ENCODE measurements at places on chromosomes 2 and 18.

- no peak for DNase-seq
Observed at GRCh38 chr18:70028084-70028483, 80.4 kb upstream of the CD226 start.

DNA sequence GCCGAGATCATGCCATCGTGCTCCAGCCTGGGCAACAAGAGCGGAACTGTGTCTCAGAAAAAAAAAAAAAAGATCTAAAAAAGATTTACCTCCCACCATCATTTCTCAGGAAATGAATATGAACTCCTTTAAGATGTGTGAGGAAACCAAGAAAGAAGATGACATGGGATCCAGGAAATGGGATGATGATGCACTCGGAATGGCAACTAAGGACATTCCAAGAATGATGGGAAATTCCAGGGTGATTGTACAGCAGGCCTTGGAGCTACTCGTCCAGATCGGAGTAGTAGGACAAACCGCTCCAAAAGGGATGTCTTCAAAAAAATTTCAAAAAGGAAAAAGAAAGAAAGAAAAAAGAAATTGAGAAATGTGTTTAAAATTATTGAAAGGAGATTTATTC lies 84.9 kb upstream of the PMAIP1 start:
- peak; percentile 37 for DNase-seq

DNA sequence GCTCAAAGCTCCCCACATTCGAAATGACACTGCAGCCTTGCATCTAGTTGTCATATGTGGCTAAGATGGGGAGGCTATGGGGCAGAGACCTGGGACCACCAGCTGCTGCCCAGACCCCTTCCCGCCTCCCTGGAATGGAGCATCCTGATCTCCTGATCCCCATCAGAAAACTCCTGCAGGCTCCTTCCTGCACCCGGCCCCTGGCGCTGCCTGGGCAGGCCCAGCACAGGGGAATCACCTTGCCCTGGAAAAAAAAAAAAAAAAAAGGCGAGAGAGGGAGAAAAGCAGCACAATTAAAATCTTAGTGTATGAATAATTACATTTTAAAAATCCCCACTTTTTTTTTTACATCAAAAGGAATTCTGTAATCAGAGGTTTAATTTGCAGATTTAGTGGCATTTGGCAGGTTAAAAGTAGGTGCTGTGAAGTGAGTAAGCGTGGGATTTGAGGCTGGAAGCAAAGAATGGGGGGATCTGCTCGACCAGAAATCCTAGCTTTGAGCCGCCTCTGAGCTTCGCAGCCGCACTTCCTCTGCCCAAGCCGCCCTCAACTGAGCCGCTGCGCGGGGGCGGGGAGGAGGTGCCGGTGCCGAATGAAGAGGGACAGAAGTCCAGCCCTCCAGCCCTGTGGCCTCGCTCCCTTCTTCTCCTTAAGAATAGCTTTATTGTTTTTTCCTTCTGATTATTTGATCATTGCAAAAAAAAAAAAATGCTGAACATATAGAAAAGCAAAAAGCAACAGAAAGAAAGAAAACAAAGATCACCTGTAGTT lies 30.0 kb downstream of the THNSL2 start:
- DNase-seq, result no peak

DNA sequence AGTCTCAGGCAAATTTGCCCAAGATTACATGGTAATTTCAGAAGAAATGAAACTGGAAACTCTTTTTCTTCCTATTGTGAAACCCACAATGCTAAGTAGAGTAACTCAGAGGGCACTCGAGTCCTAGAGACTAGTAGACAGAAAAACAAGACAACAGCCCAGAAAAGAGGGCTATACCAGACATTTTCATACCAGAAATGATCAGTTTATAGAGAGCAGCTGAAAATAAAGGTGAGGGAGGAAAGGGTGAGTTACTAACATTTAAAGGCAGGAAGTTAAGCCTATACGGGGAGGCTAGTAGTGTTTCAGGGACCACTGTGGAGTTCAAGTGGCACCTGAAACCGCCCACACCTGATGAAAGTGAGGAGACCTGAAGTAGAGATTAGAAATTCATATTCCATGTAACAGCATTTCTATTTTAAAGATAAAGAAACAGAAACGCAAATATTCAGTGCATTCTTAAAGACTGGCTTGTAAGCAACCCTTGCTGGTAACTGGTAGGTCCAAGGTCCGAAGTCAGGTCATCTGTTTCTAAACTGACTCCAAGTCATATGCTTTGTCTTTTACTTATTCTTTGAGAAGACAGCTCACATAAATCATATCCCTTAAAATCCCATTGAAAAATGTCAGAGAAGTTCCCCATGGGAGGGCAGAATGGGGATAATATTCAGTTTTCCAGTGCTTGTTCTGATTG lies 145.1 kb upstream of the ITGB6 start:
- no peak for DNase-seq

DNA sequence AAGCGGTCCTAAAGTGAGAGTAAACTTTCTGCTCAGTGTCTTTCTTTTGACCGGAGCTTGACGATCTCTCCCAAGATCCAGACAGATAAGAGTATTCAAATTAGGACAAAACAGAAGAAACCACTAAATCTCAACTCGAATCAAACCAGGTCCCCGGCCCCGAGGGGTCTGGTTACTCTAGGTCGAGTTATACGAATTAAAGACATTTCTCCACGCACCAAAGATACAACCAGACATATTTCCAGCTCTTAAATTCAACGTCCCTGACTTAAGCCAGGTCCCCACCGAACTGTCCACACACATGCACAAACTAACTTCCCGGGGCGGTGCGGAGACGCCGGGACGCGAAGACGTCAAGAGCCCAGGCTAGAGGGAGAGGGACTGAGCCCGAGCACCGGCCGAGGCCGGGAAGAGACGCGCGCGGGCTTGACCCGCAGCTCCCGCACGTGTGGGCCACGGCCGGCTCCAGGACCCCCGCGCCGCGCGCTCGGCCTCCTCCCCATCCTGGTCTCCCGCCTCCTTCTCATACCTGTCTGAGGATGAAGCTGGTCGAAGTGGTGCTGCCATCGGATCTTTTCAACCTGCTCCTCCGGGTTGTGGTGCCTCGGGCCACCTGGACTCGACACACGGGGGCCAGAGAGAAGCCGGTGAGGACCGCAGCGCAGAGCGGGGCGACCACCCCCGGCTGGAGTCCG lies 896 bp downstream of the CACNB4 start:
- no peak for DNase-seq

DNA sequence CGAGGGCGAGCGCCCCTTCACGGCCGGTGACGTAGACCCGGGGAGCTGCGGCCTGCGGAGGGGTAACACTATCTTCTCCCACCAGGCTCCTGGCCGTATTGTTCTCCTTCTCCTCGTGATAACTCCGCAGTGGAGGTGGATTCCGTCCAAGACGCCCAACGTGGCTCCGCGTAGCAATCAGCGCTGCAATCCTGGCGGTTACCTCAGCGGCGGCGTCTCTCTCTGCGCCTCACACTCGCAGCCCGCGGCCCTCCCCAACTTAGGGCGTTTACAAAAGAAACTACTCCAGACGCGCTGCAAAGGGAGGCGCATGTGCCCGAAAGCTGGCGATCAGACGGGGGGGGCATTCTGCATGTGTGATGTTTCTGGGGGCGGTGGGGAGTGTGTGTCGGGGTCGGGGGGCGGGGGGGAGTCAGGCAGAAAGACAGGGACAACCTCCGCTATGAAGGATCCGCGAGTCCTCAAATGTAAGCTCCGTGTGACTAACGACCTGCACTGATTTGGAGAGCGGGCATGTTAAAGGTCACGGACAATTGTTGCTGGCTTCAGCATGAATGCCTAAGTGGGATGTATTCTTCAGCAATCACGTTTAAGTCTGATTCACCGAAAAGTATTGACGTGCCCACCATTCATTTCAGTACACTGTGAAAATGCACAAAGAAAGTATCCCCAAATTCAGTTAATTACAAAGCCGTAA lies 1.3 kb upstream of the ZNF516 start:
- no peak for DNase-seq

GRCh38 chr18:48294899-48295585 lies 114.1 kb downstream of the ZBTB7C start:
- no peak for DNase-seq

DNA sequence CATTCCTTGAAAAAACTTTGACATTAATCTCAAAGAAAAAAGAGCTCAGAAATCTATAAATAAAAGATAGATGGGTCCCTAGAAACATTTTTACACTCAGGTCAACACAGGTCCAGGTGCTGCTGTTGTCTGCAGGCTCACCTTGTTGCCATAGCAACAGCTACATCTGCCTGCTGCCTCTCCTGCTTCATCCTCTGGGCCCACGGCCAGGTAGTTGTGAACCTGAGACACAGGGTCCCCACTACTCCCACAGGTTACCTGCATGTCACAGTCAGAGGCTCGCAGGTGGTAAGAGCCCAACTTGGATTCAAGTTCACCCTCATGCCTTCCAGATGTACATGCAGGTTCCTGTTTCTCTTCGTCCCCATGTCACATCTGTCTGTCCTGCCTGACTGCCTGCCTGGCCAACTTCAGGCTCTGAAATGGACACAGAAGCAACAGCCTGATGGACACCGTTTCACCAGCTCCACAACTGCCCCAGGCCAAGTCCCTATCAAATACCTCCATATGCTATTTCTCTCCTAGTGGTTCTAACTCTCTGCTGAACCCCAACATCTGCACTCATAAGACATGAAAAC lies 88.3 kb upstream of the SALL3 start:
- DNase-seq, result no peak

- DNase-seq, result no peak
Observed at GRCh38 chr2:121567957-121568409, 37.3 kb downstream of the RNU4ATAC start.

GRCh38 chr2:165547900-165548299 lies 78.4 kb downstream of the CSRNP3 start:
- DNase-seq, result no peak

DNA sequence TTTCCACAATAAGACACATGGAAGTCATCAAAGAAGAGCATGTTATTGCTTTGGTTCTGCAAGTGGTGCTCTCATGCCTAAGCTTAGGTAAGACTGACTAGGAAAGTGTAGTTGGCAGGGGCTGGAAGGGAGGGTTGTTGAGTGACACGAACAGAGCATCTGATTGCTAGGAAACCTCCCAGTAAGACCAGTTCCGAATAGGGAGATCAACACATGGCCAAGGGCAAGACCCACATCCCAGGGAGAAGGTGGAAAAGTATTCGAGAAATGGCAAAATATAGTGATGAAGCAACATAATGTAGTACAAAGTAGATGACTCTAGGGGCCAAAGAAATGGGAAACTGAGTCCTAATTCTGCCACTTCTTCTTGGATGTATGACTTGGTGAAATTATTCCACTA lies 33.8 kb upstream of the FMNL2 start:
- DNase-seq, result no peak

DNA sequence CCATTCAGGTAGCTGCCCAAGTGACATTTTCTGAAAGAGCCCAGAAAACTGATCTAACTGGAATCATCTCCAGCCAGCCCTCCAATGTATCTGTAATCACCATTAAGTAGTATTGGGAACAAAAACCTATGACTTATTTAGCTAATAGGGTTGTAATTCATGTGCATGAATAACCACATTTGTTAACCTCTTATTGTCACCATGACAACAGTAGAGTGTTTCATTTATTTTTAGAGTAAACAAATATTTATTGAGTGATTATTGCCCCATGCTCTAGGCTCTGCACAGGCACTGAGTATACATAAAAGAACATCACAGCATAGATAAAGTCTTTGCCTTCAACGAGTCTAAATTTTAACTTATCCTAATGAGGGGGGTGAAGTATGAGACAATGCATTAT lies 265.4 kb upstream of the UBE2E3 start:
- no peak for DNase-seq

GRCh38 chr2:31989946-31990345 lies 20.9 kb downstream of the MEMO1 start:
- no peak for DNase-seq

- no peak for DNase-seq
Observed at GRCh38 chr2:42513252-42513918, 19.6 kb upstream of the KCNG3 start.

- DNase-seq, result no peak
Observed at GRCh38 chr18:57728941-57729511, 74.1 kb downstream of the ATP8B1 start.

GRCh38 chr2:225501022-225501421 lies 101.5 kb downstream of the NYAP2 start:
- DNase-seq, result no peak

GRCh38 chr2:96407919-96408550 lies 72.5 kb downstream of the NCAPH start:
- no peak for DNase-seq

DNA sequence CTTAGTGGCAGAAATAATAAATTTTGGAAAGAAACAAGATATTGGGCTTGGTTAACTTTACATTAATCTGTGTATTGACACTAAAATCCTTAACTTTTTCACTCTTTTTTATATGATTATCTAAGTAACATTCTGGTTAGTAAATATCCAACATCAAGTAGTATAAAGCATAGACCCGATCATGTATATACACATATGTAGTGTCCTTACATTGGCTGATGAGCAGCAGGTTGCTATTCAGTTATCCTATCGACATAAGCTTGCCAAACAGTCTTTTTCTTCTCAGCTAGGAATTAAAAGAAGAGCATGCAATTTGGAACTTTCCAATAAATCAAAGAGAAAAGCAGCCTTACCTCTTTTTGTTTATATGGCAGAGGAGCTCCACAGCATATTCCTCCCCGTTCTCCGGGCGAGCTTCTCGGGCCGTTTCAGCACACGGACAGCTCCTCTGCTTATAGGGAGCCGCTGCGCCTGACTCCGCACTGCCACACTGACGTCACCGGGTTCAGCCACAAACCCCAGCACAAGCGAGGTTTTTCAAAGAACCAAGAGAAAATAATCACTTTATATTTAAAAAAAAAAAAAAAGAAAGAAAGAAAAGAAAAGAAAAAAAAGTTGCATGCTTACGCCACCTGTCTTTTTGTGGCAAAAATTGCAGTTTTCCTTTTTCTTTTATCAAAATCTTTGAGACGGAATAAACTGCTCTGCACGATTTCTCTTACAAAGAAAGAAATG lies at the start of gene SCG2:
SCG2 (minus strand) TSS at position 430 of the 735 bp plus-strand sequence. CDS start 3,079 bp downstream, outside the sequence.
- peak; percentile 71 for DNase-seq

Data from SW 1271 (cell line).